ENCODE measurements at places on chromosomes 4 and X.

DNA sequence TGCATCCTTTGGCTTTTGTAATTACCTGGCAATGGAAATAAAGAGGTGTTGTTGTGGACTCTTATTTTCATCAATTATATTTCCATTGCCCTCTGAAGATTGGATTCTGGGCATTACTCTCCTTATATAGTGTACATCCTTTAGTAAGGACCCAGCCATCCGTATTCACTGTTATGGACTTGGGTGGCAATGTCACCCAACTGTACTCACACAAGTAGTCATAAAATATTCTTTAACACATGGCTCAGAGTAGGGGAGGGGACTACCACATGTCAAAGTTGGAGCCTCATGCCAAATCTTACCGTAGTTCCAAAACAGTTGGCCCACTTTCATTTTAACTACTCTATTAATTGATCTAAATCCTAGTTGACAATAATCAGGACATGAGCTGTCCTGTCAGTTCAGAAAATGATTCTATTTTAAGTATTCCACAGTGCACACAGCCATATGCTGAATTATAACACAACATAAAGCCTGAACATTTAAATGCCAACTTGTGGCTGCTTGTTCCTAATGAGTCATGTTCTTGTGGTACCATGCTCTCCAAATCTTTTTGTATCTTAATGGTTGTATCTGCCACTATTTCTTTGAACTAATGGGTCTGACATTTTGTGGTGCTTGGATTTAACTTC, 4.9 kb downstream of the FRAS1 start:
- DNase-seq, result no peak

- DNase-seq, result no peak
Observed at GRCh38 chrX:39096599-39096998, 295.3 kb downstream of the MID1IP1 start.

DNA sequence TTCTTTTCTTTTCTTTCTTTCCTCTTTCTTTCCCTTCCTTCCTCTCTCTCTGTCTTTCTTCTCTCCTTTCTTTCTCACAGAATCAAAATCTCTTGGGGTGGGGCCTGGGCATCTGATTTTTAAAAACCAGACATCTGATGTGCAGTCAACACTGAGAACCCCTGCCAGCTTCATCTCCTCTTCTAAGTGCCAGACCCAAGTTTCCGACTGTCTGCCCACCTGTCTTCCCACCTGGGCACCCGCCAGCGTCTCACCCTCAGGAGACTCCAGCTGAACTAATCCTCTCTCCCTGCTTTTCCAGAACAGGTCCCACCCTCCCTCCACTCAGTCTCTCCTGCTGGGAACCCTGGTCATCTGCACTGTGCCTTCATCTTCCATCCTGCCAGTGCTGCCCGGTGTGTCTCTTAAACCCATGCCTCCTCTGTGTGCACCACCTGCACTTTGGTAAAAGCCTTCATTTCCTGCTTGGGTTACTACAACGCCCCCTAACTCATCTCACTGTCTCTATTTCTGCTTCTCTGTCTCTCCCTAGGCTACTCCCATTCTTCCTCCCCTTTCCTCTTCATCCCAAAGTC, 2.8 kb downstream of the SOD3 start:
- DNase-seq, result no peak

DNA sequence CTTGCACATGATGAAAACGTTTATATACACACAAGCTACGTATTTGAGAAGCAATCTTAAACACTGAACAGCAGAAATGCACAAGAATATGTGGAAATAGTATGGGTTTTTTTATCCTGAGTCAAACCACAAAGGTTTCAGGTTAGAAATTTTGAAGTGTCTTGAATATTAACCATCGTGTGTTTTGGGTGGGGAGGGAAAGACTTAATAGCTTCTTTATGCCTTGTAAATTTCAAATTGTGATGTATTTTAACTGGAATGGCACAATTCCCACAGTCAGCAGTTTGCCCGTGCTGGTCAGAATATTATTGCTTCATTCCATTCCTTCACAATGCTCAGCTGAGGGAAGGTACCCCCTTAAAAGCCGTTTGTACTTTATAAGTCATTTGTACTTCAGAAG, 67.4 kb upstream of the WDR1 start:
- no peak for DNase-seq

DNA sequence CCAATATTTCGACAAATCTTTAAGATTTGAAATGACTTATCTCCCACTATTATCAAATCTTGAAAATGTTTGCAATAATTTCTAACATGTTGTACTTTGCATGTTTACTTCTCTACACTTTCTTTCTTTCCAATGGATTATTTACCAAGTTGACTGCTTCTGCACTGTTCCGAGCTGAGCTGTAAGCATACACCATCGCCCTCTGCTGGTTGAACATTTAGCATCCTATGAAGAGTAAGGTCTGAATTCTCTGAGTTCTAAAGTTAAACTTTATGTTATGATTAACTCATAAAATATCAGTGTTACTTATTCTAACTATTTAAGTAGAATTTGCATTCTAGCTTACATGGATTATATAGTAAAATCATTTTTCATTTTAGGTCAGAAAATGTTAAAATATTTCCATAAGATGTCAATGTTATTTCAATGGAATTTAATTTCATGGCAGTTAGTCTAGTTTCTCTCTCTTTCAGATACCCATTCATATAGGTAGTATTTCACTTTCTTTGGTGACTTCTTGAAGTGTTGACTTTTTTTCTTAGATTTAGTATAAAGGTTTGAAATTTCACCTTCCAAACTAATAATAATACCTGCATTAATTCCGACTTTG, 137.4 kb downstream of the DKK2 start:
- no peak for DNase-seq

- no peak for DNase-seq
Observed at GRCh38 chr4:65193985-65194384, 476.3 kb downstream of the EPHA5 start.

DNA sequence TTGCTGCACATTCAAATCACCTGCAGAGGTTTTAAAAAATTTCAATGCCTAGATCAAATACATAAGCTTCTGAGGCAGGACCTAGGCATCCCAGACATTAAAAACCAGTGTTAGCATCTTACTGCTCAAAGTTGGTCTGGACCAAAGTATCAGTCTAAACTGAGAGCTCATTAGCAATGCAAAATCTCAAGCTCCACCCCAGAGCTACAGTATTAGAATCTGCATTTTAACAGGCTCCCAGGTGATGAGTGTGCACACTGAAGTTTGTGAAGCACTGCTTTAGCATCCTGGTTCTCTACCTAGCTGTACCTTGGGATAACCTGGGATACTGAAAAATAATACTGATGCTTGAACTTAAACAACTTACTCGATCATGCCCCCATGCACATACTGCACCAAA, 96.0 kb downstream of the PRRG1 start:
- DNase-seq, result no peak

- no peak for DNase-seq
Observed at GRCh38 chrX:149987613-149988012, 49.3 kb upstream of the EOLA2 start.

- DNase-seq, result no peak
Observed at GRCh38 chr4:112189754-112190153, 41.8 kb upstream of the AP1AR start.

DNA sequence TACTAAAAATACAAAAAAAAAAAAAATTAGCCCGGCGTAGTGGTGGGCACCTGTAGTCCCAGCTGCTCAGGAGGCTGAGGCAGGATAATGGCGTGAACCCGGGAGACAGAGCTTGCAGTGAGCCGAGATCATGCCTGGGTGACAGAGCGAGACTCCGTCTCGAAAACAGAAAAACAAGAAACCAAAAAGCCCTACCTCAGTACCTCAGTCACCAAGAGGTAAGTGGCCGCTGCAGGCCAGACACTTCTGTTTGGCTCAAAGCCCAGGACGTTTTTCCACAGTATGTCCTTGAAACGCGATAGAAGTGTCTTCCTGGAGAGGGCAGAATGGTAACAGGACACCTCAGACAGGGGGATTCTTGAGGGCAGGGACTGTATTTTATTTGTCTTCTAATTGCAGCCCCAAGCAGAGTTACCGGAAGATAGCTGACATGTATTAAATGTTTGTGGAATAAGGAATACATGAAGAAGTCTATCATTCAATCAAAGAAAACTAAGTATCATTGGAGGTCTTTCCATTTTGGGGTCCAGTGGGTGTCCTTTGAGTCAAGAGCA, 63.6 kb downstream of the CLNK start:
- DNase-seq, result no peak

DNA sequence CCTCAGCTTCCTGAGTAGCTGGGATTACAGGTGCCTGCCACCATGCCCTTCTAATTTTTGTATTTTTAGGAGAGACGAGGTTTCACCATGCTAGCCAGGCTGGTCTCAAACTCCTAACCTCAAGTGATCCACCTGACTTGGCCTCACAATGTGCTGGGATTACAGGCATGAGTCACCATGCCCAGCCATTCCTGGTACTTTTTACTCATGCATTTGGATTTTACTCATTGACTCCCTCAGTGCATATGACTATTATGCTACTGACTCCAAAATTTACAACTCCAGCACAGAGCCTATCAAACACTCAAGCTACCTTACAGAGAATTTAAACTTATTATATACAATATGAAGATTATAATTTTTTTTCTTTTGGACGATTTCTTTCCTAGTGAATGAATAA, 199.9 kb downstream of the CXXC4 start:
- no peak for DNase-seq

DNA sequence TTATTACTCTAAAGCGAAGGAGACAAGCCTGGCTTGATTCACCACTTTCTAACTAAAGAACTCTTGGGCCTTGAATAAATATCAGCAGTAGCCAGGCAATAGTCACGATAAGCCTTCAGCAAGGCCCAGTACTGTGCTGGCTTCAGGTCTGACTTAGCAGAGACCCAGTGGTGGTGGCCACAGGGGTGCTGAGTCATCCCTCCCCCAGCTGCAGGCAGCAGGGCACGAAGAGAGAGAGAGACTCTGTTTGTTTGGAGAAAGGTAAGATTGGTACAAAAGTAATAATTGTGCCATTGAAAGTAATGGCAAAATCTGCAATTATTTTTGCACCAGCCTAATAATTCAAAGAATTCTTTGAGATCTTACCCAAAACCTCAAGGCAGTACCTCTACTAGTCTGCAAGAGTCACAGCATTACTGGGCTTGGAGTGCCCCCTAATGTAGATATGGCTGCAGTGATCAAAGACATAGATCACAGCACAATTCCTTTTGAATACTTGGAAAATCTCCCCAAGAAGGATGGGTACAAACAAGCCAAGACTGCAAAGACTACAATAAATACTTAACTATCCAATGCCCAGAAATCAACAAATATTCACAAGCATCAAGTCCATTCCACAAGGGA, 159.5 kb upstream of the USP38 start:
- no peak for DNase-seq

- DNase-seq, result no peak
Observed at GRCh38 chr4:67750691-67751090, 3.5 kb downstream of the GNRHR start.

DNA sequence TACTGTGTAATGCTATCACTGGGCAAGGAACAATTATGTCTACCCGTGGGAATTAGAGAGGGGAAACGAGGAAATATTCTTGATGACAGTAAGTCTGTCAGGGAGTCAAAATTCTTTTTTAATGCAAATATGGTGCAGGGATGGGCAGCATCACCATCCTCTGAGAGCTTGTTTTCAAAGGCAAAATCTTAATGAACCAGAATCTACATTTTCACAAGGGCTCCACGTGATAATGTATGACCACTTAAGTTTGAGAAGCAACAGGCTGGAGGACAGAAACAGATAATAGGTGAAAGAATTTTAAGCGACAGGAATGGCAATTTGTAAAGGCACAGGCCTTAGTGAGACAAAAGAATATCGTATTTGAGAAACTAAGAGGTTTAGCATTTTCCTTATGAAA, 63.4 kb downstream of the CLOCK start:
- no peak for DNase-seq

DNA sequence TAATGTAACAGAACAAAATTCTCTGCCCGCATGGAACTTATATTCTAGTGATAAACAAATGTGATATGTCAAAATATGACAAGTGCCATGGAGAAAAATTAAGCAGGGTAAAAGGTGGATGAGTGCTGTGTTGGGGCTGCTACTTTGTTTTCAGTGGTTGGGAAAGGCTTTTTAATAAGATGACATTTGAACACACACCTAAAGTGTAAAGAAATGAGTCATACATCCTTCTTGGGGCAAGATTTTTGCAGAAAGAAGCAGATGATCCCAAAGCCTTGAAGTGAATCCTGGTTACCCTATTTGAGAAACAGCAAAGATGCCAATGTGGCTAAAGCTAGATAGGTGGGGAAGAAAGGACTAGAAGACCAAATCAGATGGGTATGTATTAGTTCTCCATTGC, 564.1 kb downstream of the INPP4B start:
- no peak for DNase-seq

DNA sequence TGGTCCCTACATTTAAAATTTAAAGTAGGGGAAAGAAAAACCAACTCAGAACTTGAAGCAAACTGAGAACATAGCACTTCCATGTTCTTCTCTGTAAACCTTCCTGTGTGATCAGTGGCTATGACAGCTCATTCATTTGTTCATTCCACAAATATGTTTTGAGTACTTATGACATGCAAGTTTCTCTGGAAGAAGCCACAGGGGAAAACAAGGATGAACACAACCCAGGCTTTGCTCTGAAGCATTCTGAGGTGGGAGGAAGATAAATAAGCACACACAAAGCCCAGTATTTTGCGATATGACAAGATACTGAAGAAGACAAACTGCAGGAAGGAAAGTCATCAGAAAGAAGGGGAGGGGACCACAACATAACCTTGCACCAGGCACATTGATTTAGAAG, 96.4 kb downstream of the CHIC2 start:
- no peak for DNase-seq

Data from stimulated activated CD4-positive, alpha-beta T cell treated with anti-CD3 and anti-CD28 coated beads, Interleukin-1b, Interleukin-23, amount 100 ng/mL, for 1 hour (primary cell).